ENCODE measurements at places on chromosomes 2 and 18. TPM values are rescaled to one million over a fixed set of nuclear protein-coding genes. Genes with fewer than 3 reads are reported as not detected.
A peak's percentile ranks its signal among the peaks of the same experiment; 100 is the strongest.

DNA sequence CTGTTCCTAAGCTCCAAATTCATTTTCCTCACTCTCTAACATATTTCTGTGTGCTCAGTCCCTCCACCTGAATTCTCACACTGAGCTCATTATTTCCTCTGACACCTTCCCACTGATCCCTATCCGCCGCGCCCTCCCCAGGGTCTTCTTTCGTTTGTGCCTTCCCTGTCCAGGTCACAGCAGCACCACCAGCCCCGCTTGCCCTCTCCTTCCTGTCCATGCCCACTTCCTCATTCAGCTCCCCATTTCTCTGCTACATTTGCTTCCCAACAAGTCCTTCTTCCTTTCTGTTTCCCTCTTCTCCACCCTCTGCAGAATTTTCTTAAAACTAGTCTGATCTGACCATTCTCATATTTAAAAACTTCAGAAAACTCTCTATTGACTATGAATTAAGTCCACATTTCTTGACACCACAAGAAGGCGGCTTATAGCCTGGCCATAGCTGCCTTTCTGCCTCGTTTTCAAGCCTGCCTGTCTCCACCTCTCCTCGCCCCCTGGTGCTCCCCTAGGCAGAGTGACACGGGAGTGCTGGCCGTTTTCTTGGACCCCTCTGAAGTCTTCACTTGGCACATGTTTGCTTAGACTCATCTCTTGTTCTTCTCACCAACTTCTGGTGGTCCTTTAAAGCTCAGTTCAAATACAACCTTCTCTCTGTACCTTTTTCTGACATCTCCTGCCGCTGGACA, 138.7 kb upstream of the BOD1L2 start:
- DNase-seq, result no peak

- no peak for DNase-seq
Observed at GRCh38 chr2:191597186-191597751, 80.7 kb upstream of the NABP1 start.

GRCh38 chr18:53795610-53796009, 428.9 kb downstream of the MBD2 start:
- DNase-seq, result no peak

DNA sequence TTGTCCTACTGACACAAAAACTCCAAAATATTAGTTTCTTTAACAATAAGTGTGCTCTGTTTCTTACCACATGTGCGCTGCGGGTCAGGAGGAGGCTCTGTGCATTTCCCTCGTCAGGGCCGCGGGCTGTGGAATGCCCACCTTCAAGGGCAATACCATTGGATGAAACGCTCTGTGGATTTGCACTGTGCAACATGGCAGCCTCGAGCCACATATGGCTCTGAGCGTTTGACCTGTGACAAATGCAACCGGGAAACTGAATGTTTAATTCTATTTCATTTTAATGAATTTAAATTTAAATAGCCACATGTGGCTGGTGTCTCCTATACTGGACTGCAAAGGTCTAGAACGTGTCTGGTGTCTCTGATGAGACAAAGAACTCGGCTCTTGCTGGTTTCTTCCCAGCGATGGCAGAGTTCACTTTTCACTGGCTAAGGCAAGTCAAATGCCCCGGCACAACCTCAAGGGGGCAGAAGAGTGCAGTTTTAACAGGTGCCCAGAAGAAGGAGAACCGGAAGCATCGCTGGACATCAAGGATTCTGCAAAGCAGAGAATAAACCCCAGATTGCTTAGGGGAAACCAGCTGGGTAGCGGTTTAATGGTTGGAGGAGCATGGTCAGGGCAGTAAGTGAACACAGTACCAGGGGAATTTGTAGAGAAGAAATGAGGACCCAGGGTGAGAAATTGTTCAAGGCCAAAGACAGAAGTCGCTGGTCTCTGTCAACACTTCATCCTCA, 37.0 kb upstream of the TMEM18 start:
- DNase-seq, result peak; percentile 64

GRCh38 chr2:30288561-30288960, 57.2 kb downstream of the LBH start:
- no peak for DNase-seq

ASAP2 gene
- 51.8 TPM for total RNA-seq
